ENCODE measurements at places on chromosomes 1 and 21. TPM values are rescaled to one million over a fixed set of nuclear protein-coding genes. Genes with fewer than 3 reads are reported as not detected.

Gene TTC22
- total RNA-seq: 4.6 TPM

Gene CLCA1
- not detected for total RNA-seq

Gene SYTL1
- total RNA-seq: 83.6 TPM

Gene PBX1
- total RNA-seq: not detected

Gene ETV3L
- not detected for total RNA-seq

Gene SELL
- total RNA-seq: 517 TPM

Gene TSPEAR
- total RNA-seq: not detected

Gene DENND1B
- total RNA-seq: 55.9 TPM

Gene CLCA4
- total RNA-seq: not detected

Gene TLCD4
- 0.02 TPM for total RNA-seq

Gene CNKSR1
- total RNA-seq: 5.9 TPM

Gene PLD5
- not detected for total RNA-seq

Gene DCAF8
- 105 TPM for total RNA-seq

Gene FALEC
- total RNA-seq: not detected

Gene TEDDM1
- total RNA-seq: not detected

Gene MAGI3
- 5.9 TPM for total RNA-seq

Gene COL9A2
- total RNA-seq: 8.9 TPM

Gene OR10J1
- not detected for total RNA-seq

Gene NUDT4B
- 1.4 TPM for total RNA-seq

Gene PPIH
- total RNA-seq: 92.5 TPM

Gene WLS
- not detected for total RNA-seq

Gene PODN
- total RNA-seq: not detected

Gene SORT1
- 6.2 TPM for total RNA-seq

Gene MMEL1
- 1.2 TPM for total RNA-seq

Gene ANKRD35
- total RNA-seq: 0.48 TPM

Gene GJC2
- total RNA-seq: 0.75 TPM

Gene SHISA4
- total RNA-seq: 0.50 TPM

Gene HPDL
- total RNA-seq: 8.3 TPM

Gene RSPH1
- not detected for total RNA-seq

Gene MAP3K6
- total RNA-seq: 12.7 TPM
